ENCODE measurements at places on chromosomes 7 and 10.

- ATAC-seq, result no peak
These were observed 24.8 kb downstream of the WDR86 start for GRCh38 chr7:151384776-151385625.

DNA sequence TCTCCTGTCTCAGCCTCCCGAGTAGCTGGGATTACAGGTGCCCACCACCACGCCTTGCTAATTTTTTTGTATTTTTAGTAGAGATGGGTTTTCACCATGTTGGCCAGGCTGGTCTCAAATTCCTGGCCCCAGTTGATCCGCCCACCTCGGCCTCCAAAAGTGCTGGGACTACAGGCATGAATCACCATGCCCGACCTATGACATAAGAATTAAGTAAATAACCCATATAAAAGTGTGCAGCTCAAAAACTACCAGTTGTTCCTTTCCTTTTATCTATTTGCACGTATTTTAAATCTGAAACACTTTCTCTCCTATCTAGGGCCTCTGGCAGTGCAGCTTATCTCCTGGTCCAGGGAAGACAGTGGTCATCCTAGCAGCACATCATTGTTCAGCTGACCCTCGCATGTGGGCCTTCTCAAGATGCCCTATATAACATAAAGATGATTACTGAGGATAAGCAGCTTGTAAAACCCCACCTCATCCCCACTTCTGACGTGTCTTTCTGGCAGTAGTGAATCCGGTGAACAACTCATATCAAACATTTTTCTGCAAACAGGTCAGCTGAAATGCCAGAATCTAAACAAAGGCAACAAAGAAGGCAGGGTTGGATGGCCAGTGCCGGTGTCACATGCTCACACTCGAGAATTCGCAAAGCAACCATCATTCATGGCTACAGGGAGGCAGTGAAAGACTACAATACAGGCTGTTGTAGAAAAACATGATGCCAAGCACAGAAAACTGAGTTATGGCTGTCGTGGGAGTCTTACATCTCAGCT is 36.0 kb upstream of the KCNIP2 start:
- no peak for ATAC-seq

DNA sequence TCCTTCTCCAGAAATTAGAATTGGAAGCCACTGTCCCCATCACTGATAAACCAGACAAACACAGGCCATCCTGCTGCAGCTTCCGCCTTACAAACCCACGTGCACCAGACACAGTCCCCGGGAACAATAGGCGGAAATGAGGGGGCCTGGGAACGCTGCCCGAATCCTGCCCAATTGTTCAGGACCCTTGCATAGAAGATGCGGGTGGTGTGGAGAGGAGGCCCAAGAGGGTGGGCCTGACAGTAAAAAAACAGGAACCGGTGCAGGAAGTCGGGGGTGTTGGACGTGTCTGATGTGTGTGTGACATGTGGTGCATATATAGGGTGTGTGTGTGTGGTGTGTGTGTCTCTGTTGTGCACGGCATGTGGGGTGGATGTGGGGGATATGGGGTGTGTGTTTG is 26.5 kb upstream of the CHST15 start:
- ATAC-seq, result peak; percentile 53

DNA sequence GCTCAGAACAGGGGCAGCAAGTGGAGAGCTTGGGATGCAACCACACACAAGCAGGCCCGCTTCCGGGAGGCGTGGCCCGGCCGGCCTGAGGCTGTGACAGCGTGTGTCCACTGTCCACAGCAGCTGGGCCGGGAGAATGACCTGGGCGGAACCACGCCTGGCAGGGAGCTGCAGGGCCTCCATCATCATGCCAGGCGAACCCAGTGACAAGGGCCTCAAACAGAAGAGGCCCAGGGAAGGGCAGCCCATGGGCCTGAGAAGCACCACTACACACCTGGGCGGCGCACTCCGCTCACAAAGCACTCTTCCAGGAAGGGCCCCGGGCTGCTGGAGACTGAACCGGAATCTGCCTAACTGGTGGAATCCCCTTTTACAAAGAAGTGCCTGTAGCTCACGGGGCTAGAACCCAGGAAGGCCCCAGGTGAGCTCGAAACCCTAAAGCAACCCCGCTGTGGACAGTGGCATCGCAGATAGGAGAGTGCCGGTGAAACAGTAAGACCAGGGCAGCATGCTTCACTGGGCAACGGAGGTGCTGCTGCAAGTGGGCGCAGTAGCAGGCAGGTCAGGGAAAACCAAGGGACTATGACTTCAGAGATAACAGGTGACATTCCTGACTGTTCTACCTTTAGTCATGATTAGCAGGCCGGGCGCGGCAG is 66.0 kb downstream of the MAD1L1 start:
- no peak for ATAC-seq

GRCh38 chr10:132774902-132775863 is 10.8 kb downstream of the NKX6-2 start:
- peak; percentile 34 for ATAC-seq

DNA sequence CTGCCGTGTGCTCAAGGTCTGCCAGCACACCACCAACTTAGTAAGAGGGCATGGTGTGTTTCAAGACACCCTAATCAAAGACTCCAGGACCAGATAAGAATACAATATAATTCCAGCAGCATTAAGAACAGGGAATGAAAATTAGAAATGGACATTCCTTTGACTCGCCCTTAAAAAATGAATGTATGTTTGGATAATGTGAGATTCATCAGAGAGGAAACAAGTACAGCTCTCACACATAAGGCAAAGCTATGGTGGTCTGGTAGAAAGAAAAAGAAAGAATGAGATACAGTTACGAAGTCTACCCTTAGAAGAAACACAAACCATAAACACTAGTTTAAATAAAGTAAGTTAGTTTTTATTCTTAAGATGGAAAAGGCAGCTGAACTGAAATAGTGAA is 174.8 kb upstream of the ANK3 start:
- no peak for ATAC-seq

- ATAC-seq, result no peak
These were observed 55.5 kb downstream of the SLC16A12 start for GRCh38 chr10:89479771-89480446.

DNA sequence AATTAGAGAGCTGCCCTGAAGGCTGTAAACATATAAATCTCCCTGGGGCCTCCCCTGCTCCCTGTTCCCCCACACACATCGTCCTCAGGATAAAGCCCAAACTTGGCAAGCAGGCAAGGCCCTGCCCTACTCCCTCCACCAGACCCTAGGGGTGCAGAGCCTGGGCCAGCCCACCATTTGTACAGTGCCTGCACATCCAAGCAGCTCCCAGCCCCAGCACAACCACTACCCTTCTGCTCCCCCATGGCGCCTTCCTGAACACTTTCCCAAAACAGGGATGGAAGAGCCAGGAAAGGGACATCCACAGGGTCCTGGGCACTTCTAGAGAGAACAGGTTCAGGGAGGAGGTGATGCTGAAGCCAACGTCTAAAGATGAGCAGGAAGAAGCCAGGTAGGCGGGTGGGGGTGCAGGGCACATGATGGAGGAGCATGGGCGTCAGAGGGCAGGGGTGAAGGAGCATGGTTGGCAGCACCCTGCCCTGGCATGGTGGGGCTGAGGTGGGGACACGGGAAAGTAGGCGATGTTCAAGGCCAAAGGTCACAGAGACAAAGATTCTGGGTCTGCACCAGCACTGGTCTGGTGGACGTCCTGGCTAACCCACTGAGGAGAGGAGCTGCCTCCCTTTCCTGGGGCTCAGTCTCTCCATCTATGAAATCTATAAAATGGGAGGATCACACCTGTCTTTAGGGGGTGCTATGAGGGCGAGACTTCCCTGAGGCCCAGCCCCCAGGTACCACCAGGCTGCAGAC is 140.6 kb downstream of the ARHGAP22 start:
- ATAC-seq, result no peak

DNA sequence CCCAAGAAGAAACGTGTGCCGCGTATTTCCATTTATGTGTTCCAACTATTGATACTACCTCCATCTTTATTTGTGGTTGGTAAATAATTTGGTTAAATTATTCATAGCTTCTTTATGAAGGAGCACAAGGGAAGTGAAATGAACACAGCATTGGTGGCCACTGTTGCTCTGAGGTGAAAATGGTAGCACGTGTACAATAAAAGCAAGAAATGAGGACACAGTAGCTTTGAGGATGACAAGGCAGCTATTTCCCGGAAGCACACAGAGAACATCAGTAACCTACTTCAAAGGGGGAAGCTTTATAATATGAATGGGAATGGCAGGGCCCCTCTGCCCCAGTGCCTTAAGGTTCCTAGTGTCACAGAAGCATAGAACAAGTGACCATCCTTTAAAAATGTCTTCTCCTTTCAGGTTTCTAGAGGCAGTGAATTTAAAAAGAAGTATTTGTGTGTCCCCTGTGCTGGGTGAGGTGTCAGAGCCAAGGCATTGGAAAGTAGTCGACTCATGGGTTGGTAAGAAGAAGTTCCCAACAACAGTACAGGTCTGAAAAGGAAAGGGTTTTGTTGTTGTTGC is 78.8 kb downstream of the SGMS1 start:
- ATAC-seq, result no peak

- no peak for ATAC-seq
These were observed 6.9 kb downstream of the HNRNPA2B1 start for GRCh38 chr7:26193432-26194207.

GRCh38 chr7:81715984-81716588 is 53.8 kb downstream of the HGF start:
- no peak for ATAC-seq

- ATAC-seq, result no peak
These were observed 9.6 kb downstream of the GDF10 start for GRCh38 chr10:47309408-47310089.

GRCh38 chr10:114173921-114174694 is at the start of gene CCDC186:
CCDC186 (minus strand) TSS chr10:114174203; CDS start chr10:114163268, 10,935 bp downstream.
- peak; percentile 100 for ATAC-seq

DNA sequence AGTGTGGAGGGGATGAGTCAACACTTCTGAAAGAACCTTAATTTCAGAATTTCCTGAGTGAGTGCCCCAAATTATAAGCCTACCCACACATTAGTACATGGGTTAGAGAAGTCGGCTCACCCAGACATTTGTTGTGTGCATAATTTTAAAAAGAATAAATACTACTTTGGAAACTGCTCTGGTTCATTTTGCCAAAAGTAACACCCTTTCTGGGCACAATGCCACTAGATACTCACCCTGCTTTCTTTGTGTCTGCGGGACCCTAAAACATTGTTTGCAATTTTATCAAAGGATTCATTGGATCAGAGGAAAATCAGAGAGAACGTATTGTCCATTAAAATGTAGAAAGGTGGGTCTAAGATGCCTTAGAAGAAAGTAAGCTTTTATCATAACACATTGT is 245.5 kb upstream of the NRP1 start:
- no peak for ATAC-seq

DNA sequence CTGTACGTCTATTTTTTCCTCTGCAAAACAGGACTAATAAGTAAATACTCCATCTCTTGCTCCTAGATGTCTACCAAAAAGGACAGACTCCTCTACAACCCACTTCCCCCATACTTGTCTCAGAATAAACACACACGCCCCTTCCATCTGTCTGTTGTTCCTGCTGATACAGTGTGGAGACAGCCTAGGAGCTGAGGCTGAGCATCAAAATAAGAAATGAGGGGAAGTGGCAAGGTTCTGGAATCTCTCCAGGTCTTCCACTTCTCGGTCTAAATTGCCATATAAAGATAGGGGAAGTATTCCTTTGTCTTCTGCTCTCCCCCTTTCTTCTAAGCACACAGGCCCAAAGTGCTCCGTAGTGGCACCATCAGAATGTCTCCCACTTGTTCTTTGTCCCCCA is 30.8 kb upstream of the VSIR start:
- ATAC-seq, result no peak

- no peak for ATAC-seq
These were observed 9.4 kb upstream of the FAM170B start for GRCh38 chr10:49143249-49143648.
